ENCODE measurements at places on chromosomes 16 and 17.
A peak's percentile ranks its signal among the peaks of the same experiment; 100 is the strongest.

- DNase-seq: peak; percentile 29
Measured at GRCh38 chr16:64751906-64752305, 370.0 kb downstream of the CDH11 start.

GRCh38 chr17:53807286-53807685, 15.4 kb upstream of the KIF2B start:
- DNase-seq: no peak

- DNase-seq: peak; percentile 31
Measured at GRCh38 chr17:27762527-27763305, 37.6 kb downstream of the NOS2 start.

- DNase-seq: no peak
Measured at GRCh38 chr16:53968454-53968853, 264.5 kb downstream of the FTO start.

GRCh38 chr16:67531247-67531646, 2.6 kb downstream of the RIPOR1 start:
- DNase-seq: no peak

DNA sequence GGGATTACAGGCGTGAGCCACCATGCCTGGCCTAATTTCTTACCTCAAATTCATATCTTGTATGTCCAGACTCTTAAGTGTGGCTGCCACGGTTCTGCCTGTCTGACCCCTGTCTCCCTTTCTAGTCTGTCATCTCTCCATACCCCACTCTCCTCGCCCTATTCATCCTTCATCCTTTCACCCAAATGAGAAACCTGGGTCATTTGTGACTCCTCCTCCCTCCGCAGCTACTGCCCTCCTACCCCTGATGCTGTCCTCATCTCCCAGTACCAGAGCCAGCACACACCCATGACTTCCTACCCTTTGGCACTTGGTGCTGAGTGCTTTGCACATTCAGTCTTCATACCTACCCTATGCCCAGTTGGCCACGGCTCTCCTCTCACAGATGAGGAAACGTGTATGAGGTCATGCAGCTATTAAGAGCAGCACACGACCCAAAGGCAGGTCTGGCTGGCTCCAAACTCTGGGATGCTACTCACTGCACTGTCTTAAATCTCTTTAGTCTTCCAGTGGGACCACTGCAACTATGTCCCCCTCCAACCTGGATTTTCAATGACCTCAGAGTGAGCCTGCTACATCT, 1.6 kb downstream of the SPATA32 start:
- no peak for DNase-seq

DNA sequence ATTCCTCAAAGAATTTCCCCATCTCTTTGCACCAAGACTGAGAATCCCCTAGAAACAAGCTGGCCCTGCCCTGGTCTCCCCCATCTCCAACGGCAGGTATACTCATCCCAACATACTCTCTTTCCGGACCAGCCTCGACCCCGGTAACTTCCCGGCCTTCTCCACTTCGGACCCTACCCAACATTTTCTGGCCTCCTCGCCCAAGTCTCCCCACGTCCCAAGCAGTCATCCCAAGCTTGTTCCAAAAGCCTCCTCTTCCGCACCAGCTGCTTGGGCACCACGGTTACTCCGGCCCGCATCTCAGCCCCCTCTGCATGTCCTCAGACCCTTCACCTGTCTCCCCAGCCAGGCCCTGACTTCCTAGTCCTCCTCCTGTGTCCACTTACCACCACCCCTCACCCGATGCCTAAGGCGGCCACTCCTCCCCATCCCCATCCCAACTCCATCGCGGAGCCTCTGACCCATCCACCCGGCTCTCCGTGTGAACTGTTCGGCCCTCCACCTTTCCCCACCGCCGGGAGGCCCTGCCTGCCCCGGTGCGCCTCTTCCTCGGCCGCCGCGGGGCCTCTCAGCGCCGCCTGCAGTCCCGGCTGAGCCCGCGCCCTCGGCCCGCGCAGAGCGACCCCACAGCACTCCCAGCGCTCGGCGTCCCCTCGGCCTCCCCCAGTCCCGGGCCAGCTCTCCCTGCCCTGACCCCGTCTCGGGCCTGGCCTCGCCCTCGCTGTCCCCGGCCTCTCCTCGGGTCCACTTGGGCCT, 994 bp downstream of the PITPNA start:
- no peak for DNase-seq

DNA sequence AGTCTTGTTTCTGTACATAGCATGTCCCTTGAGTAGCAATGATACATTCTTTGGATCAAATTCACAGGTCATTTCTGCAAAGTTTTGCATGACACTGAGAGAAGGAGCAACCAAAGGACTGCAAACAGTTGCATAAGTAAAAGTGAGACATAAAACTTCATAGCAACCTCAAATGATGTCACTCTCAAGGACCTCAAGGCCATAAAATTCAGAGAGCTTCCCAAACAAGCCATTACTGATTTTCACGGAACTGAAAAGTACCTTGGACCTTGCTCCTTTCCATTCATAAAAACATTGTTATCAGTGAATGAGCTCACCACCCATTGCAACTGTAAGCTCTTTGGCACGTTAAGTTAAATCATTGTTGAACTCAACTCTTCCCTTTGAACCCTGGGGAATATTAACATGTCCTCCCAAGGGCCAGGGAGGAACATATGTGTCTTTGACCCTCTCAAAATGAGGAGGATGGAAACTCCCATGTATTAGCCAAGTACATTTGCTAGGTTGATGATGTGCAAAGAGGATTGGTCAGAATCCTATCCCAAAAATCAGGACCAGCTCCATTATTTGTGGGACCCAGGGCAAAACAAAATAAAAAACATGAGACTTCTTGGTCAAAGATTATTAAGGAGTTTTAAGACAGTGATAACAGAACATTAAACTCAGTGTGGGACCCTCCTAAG, 275.0 kb upstream of the DYNLRB2 start:
- DNase-seq: no peak

Measured in A172 (cell line).